ENCODE measurements at places on chromosomes 7 and 10.

DNA sequence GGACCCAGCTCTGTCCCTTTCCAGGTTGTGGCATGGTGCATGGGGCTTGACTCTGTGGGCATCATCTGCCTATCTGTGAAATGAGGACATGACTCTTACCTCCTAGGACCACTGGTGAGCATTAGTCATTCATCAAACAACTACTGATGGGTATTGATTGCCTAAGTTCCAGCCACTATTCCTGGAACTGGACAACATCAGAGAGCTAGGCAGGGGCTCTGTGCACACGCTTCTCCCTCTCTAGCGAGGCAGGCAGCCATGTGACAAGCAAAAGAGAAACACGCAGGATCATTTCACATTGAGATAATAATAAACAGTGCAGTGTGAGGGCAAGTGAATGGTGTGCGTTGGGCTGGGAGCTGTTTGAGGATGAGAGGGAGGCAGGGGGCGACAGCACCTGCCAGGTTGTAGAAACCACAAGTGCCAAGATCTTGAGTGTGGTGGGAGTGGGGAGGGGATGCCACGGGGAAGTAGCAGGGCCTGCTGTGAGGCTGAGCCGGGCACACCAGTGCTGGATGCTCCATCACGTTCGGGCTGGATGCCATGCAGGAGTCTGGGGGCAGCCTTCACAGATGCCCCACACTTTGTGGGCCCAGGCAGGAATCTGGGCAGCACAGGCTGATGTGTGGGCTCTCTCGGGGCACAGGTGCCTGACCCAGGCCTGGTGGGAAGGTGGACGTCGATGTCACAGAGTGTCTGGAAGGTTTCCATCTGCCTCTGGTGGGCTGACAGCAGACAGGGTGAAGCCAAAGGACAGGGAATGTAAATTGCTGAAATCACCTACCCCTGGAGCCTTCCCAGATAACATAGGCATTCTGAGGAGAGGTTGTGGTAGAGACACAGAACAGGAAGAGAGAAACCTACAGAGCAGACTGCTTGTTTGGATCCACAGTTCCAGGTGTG is 405.5 kb downstream of the RPS24 start:
- DNase-seq: no peak

DNA sequence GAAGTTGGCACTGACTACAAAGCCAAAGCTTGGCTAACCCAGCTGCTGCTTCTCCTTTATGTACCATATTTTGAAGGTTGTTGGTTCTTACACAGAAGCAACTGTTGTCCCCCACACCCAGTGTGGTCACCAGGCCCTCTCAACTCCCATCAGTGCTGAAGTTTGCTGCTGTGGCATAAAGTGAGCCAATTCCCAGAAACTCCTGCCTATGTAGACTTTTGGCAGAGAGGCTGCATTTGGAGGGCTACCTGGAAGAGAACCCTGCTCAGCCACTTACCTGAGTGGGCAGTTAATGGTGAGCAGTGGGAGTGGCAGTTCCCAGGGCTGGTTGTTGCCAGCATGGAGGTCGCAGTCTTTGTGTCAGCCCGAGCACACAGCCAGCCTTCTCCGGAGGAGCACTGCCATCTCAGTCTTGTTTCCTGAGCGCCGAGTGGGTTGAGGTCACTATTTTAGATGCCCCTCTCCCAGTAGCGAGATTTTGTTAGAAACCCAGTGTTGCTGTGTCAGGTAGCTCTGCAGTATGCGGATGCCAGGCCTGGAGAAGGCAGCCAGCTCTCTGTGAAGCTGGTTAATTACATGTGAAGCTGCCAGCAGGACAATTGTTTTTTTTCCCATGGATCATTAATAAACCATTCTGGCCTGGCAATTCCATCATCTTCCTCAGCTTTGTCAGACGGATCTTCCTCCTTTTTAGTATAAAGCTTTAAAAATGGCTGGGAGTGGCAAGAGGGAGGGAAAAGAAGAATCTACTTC is 24.5 kb downstream of the LRRC4 start:
- no peak for DNase-seq

DNA sequence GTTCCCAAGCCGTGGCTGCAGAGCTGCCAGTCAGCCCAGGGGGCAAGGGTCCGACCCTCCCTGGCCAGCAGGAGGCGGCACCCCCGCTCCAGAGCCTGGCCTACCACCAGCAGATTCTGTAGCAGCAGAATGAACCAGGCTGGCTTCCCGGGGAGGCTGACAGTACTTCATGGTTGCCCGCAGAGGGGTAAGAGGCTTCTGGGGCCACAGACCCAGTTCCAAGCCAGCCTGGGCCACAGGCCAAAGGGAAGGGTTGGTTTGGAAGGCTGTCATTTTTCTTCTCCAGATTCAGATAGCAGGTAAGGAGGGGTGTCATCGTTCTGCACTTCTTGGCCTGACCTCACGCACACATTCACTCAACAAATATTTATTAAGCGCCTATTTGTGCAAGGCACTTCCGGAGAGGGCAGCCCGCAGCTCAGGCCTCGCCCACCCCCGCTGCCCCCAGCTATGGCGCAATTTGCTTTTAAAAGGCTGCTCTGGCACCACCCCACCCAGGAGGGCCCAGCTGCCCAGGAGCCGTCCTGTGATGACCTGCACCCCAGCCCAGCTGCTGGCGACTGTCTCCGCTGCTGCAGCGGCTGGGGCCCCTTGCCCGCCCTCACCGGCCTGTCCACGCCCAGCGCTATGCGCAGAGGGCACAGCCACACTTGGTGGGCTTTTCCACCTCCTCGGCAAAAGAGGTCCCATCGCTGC is 168.5 kb downstream of the LCOR start:
- no peak for DNase-seq

DNA sequence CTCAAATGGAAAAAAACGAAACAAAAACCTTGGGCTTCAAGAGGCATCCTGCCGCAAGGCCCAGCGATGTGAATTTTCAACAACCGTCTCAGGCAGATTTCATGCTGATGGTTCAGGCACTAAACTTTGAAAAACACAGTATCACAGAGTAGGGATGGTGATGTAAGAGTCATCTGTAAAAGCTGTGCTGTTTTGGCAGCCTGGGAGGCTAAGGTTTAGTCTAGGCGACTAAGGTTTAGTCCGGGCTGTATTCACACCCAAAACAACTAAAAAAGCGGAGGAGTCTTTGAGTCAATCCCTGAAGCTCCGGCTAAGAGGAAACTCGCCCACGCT is 420 bp upstream of the MINPP1 start:
- DNase-seq: no peak

GRCh38 chr7:41617987-41618386 is 84.9 kb downstream of the INHBA start:
- no peak for DNase-seq
